Astrocyte of the hippocampus (primary cell): ENCODE measurements at places on chromosomes 11 and 22.

- DNase-seq, result no peak
Observed at GRCh38 chr11:36333897-36334296, 37.8 kb downstream of the PRR5L start.

DNA sequence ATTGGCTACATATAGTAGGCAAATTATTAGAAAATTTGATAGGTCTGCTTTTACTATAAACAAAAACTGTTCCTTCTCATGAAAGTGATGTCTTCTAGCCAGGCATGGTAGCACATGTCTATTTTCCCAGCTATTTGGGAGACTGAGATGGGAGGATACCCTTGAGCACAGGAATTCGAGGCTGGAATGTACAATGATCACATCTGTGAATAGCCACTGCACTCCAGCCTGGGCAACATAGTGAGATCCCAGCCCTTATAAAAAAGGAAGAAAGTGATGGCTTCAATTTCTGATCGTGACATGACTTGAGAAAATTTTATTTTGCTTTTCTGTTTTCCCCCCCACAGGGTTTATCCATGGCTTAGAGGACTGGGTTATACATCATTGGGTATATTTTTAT, 19.5 kb upstream of the B3GNT6 start:
- DNase-seq, result no peak

- DNase-seq, result peak; percentile 71
Observed at GRCh38 chr11:117010808-117011540, 87.3 kb downstream of the SIK3 start.

DNA sequence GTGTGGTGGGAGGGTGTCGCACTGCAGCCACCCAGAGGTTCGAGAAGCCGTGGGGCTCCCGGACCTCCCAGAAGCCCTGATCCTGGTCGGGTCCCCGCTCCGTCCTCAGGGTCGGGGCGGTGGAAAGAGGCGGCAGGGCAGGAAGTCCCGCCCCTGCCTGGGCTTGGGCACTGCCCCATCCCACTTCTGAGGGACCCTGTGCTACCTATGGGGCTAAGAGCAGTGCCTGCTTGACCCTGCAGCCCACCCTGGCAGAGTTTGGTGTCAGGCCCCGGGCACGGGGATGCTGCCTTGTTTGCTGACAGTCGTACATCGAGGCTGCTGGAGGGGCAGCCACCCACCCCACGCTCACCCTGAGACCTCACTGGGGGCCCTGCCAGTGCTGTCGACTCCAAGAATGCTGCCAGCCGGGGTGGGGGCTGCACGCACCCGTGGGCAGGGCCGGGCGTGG, 19.4 kb downstream of the RNH1 start:
- no peak for DNase-seq

DNA sequence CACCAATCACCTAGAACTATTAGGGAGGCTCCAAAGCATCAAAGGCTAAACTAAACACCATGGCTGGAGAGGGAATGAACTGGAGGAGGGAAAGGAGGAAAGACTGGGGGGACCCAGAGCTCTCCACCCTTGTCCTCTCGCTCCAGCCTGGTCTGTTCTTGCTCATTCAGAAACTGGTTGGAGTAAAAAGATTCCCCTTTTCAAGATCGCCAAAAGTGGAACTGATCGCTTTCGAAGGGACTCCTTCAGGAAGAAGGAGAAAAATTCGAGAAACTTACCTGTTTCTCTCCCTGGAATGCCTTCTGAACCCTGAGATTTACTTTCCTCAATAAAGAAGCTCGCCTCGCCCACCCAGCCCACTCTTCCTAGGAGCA, 46.9 kb downstream of the OR4D9 start:
- DNase-seq, result no peak

DNA sequence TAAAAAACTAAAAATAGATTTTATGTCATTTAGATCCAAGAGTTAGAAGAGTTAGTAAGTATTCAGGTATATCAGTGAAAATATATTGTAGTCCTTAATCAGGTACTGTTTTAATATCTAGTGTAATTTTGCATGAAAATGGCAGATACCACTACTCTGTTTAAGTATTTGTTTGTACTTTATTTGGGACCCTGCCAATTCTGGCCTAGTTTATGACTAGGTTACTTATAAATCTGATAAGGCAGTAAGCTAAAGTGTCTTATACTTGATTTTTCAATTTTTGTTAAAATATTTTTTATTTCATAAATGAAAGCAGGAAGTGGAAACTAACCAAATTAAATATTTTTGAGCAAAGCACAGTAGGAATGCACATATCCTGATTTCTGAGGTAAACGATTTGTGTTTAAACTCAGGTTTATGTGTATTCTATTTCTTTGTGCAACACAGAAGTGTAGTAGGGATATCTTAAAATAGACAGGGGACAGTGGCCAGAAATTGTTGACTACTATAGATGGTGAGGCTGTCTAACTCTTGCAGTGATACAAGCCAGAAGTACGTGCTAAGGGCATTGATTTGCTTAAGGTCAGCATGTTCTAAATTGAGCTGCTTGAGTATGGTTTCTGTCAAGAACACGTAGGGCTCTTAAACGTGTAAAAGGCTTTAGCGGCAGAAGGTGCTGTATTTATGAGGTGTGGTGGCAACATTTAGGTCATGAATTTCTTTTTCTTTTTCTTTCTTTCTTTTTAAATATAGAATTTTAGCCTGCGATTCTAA, 34.0 kb downstream of the HIPK3 start:
- DNase-seq, result no peak

DNA sequence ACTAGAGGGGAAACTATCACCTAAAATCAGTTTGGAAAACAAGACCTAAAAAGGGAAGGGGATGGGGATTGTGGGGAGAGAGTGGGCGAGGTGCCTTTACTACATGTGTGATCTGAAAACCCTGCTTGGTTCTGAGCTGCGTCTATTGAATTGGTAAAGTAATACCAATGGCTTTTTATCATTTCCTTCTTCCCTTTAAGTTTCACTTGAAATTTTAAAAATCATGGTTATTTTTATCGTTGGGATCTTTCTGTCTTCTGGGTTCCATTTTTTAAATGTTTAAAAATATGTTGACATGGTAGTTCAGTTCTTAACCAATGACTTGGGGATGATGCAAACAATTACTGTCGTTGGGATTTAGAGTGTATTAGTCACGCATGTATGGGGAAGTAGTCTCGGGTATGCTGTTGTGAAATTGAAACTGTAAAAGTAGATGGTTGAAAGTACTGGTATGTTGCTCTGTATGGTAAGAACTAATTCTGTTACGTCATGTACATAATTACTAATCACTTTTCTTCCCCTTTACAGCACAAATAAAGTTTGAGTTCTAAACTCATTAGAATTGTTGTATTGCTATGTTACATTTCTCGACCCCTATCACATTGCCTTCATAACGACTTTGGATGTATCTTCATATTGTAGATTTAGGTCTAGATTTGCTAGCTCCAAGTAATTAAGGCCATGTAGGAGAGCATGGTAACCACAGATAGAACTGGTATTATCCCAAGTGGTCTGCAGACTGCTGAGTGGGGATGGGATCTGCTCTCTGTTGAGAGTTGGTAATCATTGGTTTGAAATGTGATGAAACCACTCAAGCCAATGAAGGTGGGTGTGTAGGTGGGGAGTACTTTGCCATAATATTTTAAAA, 3.6 kb downstream of the NEAT1 start:
- peak; percentile 65 for DNase-seq

- peak; percentile 87 for DNase-seq
Observed at GRCh38 chr11:79503028-79503427, 62.2 kb upstream of the TENM4 start.

GRCh38 chr11:2549876-2550605, 105.2 kb downstream of the KCNQ1 start:
- no peak for DNase-seq

- DNase-seq, result no peak
Observed at GRCh38 chr11:221998-222789, 13.9 kb downstream of the SIRT3 start.

- peak; percentile 91 for DNase-seq
Observed at GRCh38 chr11:113690619-113691569, 15.2 kb downstream of the TMPRSS5 start.

- DNase-seq, result peak; percentile 75
Observed at GRCh38 chr11:75562836-75563484, 907 bp downstream of the SERPINH1 start.

DNA sequence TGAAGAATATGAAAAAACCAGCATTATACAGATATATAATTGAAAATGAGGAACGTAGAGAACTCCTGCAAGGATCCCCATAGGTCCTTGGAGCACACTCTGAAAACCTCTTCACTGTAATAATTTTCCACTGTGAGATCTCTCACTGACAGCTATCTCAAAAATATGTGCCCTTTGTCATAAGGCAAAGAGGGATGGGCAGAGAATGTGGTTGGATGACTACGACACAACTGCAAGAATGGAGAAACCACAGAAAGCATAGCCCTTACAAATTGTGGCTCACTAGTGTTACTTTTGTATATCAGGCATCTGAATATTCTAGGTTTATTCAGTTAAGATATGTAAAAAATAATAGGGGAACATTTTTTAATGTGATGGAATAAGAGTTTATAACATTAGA, 7.9 kb upstream of the CTSC start:
- DNase-seq, result peak; percentile 40

- DNase-seq, result peak; percentile 42
Observed at GRCh38 chr11:19345519-19345847, 104.7 kb upstream of the E2F8 start.

DNA sequence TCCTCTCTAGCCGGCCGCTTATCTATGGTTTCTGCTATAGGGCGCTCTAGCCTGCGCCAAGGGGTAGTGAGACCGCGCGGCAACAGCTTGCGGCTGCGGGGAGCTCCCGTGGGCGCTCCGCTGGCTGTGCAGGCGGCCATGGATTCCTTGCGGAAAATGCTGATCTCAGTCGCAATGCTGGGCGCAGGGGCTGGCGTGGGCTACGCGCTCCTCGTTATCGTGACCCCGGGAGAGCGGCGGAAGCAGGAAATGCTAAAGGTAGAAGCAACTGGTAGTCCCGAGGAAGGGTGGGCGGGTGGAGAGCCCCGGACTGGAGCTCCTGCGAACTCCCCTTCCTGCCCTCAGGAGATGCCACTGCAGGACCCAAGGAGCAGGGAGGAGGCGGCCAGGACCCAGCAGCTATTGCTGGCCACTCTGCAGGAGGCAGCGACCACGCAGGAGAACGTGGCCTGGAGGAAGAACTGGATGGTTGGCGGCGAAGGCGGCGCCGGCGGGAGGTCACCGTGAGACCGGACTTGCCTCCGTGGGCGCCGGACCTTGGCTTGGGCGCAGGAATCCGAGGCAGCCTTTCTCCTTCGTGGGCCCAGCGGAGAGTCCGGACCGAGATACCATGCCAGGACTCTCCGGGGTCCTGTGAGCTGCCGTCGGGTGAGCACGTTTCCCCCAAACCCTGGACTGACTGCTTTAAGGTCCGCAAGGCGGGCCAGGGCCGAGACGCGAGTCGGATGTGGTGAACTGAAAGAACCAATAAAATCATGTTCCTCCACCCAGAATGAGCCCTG, at the start of the genes LBHD1 and UQCC3:
TSS of gene LBHD1 (minus strand) at position 660 of the 782 bp plus-strand sequence. CDS start 2,236 bp downstream, outside the sequence.
TSS of gene UQCC3 (plus strand) at position 66 of the 782 bp plus-strand sequence. CDS start at position 139, 73 bp downstream.
- peak; percentile 92 for DNase-seq

GRCh38 chr11:117107701-117108590, 9.7 kb upstream of the SIK3 start:
- DNase-seq, result peak; percentile 41
